ENCODE measurements at places on chromosomes 3 and 15. TPM values are rescaled to one million over a fixed set of nuclear protein-coding genes. Genes with fewer than 3 reads are reported as not detected.

NEK10 gene
- total RNA-seq, result 2.0 TPM

EXOG gene
- 10.4 TPM for total RNA-seq

CYP8B1 gene
- total RNA-seq, result not detected

PARP15 gene
- total RNA-seq, result 0.17 TPM

GASK1A gene
- total RNA-seq, result not detected

VGLL3 gene
- total RNA-seq, result 0.33 TPM

HRG gene
- total RNA-seq, result not detected

GPR62 gene
- not detected for total RNA-seq

C3orf70 gene
- 2.6 TPM for total RNA-seq

IL12A gene
- total RNA-seq, result 0.68 TPM

ANKRD28 gene
- 108 TPM for total RNA-seq

CACNA2D3 gene
- not detected for total RNA-seq

FRMD4B gene
- 112 TPM for total RNA-seq

SLC51B gene
- not detected for total RNA-seq

PTX3 gene
- 466 TPM for total RNA-seq

MYL3 gene
- 0.14 TPM for total RNA-seq

TRA2B gene
- 227 TPM for total RNA-seq

MAGI1 gene
- total RNA-seq, result 106 TPM

PPP1R14D gene
- total RNA-seq, result not detected

GOLGA6L7 gene
- not detected for total RNA-seq

TRIM42 gene
- total RNA-seq, result not detected

TM4SF1 gene
- total RNA-seq, result 921 TPM

CALML4 gene
- total RNA-seq, result 2.0 TPM

MOBP gene
- not detected for total RNA-seq

NLGN1 gene
- total RNA-seq, result 2.6 TPM

CYP11A1 gene
- not detected for total RNA-seq

FBXO40 gene
- not detected for total RNA-seq

PSMD6 gene
- total RNA-seq, result 90.2 TPM

MYD88 gene
- total RNA-seq, result 29.9 TPM

CXCR6 gene
- total RNA-seq, result not detected

YEATS2 gene
- 41.1 TPM for total RNA-seq

CLDN16 gene
- total RNA-seq, result 0.34 TPM

SLC51A gene
- not detected for total RNA-seq

BFSP2 gene
- total RNA-seq, result not detected

GP9 gene
- not detected for total RNA-seq

CCDC54 gene
- not detected for total RNA-seq

KBTBD8 gene
- 2.6 TPM for total RNA-seq

ACKR4 gene
- total RNA-seq, result 0.85 TPM

AADACL2 gene
- not detected for total RNA-seq

DCBLD2 gene
- 19.6 TPM for total RNA-seq

FETUB gene
- not detected for total RNA-seq

SPSB4 gene
- total RNA-seq, result 0.05 TPM

SMCO1 gene
- total RNA-seq, result not detected

ALG1L2 gene
- total RNA-seq, result not detected

SNAPC5 gene
- 21.4 TPM for total RNA-seq

ZMYND10 gene
- 0.05 TPM for total RNA-seq

CNTN6 gene
- total RNA-seq, result not detected

DNAJA4 gene
- total RNA-seq, result 3.9 TPM

TMEM87A gene
- total RNA-seq, result 62.3 TPM

GMPS gene
- 34.0 TPM for total RNA-seq

DPPA4 gene
- total RNA-seq, result not detected

FAM43A gene
- 313 TPM for total RNA-seq

RASL12 gene
- not detected for total RNA-seq

MEIS2 gene
- total RNA-seq, result 12.9 TPM

ZBED2 gene
- not detected for total RNA-seq

DUOXA2 gene
- total RNA-seq, result not detected

LINGO1 gene
- total RNA-seq, result not detected

DISP2 gene
- total RNA-seq, result 0.17 TPM

LRRC15 gene
- 0.51 TPM for total RNA-seq
